ENCODE measurements at places on chromosomes 5 and 9.

DNA sequence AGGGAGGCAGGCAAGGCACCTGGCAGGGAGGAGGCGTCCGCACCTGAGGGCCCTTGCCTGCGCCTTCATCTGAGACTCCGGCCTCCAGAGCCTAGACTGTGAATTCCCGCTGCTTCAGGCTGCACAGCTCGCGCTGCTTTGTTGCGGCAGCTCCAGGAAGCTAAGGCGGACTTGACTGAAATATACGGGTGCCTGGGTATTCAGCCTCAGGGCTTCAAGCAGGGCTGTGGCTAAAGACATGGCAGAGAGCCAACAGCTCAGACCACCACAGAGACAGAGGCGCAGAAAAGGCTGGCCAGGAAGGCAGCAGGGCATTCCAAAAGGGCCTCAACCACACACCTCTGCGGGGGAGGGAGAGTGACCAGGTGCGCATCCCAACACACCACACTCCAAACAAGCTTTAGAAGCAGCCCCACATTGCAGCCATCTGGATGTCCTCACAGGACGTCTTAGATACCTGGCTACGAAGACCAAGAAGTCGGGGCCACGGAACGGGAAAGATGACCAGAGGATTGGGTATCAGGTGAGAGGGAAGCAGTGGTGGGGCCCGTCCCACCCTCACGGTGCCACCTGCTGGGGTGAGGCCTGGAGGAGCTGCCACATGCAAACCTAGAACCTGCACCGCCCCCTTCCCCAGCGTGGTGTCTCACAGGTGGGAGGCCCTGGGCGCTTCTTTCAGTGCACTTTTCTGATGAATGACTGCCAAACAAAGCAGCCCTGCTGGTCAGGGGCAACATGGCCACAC, 1.7 kb upstream of the DPH7 start:
- DNase-seq: no peak

DNA sequence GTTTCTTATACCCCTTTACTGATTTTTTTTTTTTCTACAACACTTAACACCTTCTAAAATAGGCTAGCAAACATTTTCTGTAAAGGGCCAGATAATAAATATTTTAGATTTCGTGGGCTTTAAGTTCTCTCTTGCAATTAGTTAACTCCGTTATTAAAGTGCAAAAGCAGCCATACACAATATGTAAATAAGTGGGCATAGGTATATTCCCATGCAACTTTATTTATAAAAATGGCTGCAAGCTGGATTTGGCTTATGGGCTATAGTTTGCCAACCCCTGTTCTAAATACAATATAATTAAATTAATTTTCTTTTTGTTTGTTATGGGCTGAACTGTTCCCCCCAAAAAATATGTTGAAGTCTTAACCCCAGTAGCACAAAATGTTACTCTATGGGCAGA, 10.8 kb downstream of the IL6ST start:
- DNase-seq: no peak

DNA sequence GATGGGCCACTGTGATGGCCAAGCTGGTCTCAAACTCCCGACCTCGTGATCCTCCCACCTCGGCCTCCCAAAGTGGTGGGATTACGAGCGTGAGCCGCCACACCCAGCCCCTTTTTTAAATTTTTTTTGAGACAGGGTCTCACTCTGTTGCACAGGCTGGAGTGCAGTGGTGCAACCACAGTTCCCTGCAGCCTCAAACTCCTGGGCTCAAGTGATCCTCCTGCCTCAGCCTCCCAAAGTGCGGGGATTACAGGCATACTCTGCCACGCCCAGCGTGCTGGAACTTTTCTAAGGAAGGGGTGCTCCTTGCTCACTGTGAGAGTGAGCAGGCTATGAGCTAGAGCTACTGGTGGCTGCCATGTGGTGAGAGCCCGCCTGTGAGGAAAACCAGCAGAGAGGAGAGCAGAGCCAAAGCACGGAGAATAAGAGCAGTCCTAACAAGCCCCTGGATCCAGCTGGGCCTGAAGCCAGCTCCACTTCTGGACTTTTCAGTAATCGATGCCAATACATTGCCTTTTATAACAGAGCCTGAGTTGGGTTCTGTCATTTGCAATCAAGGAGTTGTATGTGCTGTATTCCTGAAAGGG, 75.5 kb upstream of the UNC5A start:
- no peak for DNase-seq

- no peak for DNase-seq
Measured at GRCh38 chr5:60812426-60812825, 31.6 kb downstream of the ELOVL7 start.

DNA sequence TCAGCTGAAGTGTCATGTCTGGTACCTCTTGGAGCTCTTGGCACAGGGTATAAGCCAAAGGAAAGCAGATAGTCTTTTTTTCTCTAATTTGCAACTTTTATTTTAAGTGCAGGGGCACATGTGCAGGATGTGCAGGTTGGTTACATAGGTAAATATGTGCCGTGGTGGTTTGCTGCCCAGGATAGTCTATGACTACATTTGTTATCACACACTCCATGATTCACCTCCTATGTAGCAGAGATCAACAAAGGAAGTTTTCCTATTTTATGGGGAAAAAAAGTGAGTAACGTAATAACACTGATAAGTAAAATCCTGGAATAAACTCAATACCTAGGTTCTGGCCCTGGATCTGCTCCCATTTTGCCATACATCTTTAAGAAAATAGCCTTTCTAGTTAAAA, 234.6 kb downstream of the CAAP1 start:
- no peak for DNase-seq

DNA sequence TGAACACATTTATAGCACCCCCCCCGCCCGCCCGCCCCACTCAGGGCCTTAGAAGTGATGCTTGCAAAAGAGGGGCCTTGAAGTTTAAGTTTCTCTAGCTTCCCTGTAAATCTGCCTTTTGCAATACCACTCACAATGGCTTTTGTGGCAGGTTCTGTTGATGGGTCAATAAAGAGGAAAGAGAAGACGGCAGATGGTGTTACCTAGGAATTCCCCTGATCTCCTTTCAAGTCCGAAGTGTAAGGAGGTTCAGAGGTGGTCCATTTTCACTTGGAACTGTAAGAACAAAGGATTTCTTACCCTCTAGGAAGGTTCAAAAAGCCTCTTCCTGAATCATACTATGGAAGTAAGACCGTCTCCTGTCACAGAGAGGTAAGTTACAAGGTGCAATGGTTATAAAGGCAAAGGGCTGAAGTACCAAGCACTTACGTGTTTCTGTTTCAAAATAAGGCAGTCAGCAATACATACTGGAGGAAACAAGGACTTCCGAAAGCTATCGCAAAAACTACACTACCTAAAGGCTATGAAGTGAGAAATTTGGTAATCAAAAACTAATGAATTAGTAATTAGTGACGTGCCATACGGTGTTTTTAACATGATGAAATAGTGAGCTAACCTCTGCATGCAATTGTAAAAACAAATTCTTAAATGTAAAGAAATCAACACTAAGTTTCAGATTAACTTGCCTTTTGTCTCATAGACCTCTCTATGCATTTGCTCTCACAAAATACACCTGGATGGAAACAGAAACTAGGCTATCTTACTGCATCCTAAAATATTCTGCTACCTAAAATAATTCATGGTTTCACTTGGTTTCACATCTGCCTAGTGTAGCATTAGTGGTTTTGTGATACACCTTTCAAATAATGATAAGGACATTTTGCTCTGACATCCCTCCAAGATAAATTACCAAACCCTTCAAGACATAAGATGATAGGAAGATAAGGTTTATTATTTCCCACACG, 589.4 kb upstream of the FAM174A start:
- no peak for DNase-seq

DNA sequence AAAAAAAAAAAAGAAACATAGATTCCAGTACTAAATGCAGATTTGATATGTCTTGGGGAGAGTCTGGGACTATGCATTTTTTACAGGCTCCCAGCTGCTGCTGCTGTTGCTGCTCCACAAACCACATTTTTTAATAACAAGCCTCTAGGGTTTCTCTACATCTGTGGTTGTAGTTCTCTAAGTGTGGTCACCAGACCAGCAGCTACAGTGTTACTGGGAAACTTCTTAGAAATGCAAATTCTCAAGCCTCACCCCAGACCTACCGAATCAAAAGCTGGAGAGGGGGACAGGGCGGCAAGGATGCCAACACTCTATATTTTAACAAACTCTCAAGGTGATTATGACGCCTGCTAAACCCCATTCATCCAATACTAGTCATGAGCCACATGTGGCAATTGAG, 293.4 kb upstream of the PTGER4 start:
- DNase-seq: no peak

DNA sequence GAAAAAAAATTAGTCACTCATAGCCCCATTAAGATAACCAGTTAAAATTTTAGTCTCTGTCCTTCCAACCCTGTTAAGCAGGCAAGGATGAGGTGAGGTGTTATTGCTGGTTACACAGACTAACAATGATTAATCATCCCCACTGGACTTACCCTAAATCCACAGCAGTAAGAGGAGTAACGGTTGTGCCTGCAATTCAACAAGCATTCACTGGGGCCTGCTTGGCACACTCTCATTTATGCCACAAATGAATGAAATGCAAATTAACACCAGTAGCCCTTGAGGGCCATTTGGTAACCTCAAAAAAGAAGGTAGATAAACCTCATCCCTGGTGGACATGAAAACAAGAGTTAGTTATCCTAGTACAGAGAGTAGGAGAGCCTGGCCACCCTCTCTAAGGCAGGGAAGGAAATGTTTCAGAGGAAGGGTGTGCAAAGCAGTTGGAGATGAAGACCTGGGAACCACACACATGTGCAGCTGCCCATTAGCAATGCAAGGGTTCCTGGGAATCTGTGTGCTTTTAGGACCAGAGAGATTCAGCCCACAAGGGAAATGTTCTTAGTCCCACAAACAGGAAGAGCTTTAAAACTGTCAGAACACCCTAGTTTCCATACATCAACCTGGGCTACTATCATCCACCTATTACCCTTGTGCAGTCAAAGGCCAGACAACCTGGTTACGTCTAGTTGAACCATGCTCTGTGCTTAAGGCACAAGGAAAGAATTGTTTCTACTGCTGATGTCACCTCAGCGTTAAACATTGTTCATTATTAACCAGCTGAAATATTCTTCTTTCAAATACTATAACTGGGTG, 7.7 kb downstream of the LHFPL2 start:
- no peak for DNase-seq

- DNase-seq: no peak
Measured at GRCh38 chr9:26013199-26013598, 335.0 kb upstream of the TUSC1 start.

- DNase-seq: no peak
Measured at GRCh38 chr9:73121375-73121935, 30.2 kb upstream of the ANXA1 start.

GRCh38 chr9:109424618-109425017, 73.5 kb downstream of the PTPN3 start:
- no peak for DNase-seq

- DNase-seq: no peak
Measured at GRCh38 chr9:12933957-12934356, 159.1 kb downstream of the LURAP1L start.

DNA sequence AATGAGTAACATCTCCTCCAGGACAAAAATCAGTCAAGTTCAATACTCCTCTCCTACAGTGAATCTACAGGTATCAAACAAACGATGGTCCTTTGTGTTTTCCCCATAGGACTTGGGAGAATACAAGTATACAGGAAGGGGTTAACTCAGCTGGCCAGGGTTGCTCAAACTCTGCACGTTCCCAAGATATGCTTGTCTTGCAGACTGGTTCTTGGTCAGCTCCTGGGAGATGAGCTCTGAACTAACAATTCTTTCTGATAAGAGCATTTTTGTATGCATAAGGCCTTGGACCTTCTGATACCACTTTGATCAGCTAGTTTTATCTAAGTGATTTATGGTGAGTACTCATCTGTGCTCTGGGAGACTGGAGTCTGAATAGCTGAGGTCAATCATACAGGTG, 42.1 kb downstream of the LOX start:
- DNase-seq: no peak

DNA sequence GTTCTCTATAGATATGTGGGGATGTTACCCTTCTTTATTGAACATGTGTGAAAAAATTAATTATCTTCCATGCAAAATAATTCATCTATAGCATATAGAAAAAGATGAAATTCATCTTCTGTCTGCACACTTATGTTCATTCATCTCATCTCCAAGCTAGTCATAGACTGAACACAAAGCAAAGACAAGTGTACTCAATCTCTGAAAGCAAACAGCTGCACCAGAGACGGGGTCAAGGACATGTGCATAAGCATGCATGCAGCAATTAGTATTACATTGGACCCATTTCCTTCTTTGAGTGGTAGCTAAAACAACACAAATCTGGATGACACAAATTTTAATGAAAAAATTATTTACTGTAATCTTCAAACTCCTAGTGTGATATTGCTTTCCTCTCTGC, 547.0 kb upstream of the COX7C start:
- no peak for DNase-seq

DNA sequence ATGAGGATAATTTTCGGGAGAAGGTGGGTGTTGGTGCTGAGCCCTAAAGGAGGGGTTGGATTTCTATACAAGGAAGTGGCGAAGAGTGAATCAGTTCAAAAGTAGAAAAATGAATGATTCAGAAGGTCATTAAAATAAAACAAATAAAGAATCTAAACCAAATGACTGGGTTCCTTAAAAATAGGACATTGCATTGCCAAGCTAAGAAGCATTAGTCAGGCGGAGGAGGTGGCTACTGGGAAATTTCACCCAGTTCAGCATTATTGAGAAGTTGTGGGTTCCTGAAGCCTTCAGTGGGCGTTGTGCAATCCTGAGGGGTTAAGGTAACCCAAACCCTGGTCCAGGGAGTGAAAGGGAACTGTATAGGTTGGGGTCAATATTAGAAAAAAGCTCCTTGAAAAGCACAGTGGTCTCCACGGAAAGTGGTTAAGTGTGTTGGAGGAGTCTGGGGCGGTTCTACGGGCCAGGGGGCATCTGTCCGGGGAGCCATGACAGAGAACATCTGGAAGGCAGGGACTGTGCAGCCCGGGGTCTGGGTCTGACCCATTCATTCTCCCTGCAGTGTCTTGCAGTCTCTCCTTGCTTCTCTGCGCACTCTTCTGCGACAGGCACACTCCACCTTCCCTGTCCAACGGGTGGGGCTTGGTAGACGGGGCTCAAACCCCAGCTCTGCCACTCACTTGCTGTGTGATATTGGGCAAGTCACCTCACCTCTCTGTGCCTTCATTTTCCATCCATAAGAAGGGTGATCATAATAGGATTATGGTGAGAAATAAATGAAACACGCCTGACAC, 27.6 kb upstream of the DUSP1 start:
- peak; percentile 78 for DNase-seq

DNA sequence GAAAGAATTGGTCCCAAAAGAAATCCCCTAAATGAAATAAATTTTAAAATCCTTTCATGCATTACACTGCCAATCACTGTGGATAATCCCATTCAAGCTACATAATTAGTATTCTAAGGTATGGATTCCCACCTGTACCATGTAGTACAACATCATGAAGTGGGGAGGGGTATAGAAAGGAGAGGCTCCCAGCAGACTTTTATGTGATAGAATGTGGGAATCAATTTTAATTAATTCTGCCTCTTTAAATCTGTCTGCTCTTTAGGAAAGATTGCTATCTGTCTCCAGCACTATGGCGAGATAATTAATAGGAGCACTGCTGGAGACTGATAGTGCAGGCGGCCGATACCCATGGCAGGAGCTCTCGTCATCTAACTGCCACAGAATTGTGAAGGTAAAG, 95.4 kb downstream of the CDH12 start:
- no peak for DNase-seq

GRCh38 chr5:132098621-132099020, 25.0 kb downstream of the CSF2 start:
- no peak for DNase-seq

All from fibroblast of skin of left quadriceps (primary cell).